CD4-positive, alpha-beta T cell treated with Interleukin-21 for 1 hour (primary cell): ENCODE measurements at places on chromosomes 13 and 19.
A peak's percentile ranks its signal among the peaks of the same experiment; 100 is the strongest.

- no peak for DNase-seq
Measured at GRCh38 chr13:28340272-28340793, 154.6 kb downstream of the FLT1 start.

GRCh38 chr19:42601811-42602443 is 7.2 kb upstream of the CEACAM8 start:
- no peak for DNase-seq

- DNase-seq, result no peak
Measured at GRCh38 chr19:12955996-12956395, 1.0 kb downstream of the GADD45GIP1 start.

GRCh38 chr13:69579351-69579750 is 528.3 kb upstream of the ATXN8OS start:
- DNase-seq, result no peak

- no peak for DNase-seq
Measured at GRCh38 chr19:45408121-45408520, 1.7 kb downstream of the POLR1G start.

GRCh38 chr19:22595918-22596341 is 38.2 kb upstream of the ZNF492 start:
- no peak for DNase-seq

DNA sequence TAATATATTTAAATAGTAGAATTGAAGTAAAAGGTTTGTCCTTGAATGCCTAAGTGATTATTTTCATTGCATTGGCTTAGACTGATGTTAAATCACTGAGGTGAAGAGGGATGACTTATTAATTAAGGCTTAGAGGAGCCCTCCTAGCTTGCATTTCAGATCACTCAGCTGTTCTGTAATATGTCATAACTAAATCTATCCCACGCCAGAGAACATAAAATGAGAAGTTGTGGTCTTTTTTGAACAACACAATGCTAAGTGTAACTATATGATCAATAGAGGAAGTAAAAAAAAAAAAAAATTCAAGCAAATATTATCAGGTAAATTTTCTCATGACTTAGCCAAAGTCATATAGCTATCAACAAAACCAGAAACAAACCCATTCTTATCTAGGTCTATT is 752.2 kb downstream of the GPC5 start:
- no peak for DNase-seq

- no peak for DNase-seq
Measured at GRCh38 chr13:47628666-47629065, 372.4 kb downstream of the SUCLA2 start.

DNA sequence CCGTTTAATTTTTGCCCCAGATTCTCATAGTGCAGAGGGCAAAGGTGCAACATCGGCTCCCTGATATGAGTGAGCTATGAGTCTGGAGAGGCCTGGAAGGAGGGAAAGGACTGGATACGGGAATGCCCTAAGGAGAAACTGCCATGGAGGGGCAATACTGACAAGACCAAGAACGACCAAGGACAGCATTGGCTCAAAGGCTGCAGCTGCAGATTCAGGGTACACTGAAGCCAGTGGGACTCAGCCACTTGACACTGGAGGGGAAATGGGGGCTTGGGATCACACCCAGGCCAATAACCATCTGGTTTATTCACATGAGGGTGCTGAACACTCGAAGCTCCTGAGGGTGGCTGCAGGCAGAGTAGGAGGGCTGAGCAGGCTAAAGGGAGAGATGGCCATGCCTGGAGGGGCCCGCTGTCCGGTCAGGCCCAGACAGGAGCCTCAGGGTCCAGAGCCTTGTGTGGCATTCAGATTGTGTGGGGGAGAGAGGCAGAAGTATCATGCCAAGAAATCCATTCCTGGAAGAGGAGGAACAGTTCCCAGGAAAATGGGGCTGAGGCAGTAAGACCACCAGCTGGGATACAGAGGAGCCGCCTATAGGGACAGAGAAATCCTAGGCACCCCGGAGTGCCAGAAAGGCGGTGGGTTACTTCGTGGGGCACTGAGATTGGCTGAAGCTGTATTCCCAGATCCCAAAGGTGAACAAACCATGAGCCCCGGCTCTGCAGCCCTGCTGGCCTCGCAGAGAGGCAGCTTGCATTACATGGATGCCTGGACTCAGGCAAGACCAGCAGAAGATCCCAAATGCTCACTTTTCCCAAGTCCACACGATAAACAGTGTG is 20.7 kb downstream of the COL4A1 start:
- no peak for DNase-seq

- no peak for DNase-seq
Measured at GRCh38 chr19:21434516-21434915, 37.6 kb downstream of the ZNF493 start.

DNA sequence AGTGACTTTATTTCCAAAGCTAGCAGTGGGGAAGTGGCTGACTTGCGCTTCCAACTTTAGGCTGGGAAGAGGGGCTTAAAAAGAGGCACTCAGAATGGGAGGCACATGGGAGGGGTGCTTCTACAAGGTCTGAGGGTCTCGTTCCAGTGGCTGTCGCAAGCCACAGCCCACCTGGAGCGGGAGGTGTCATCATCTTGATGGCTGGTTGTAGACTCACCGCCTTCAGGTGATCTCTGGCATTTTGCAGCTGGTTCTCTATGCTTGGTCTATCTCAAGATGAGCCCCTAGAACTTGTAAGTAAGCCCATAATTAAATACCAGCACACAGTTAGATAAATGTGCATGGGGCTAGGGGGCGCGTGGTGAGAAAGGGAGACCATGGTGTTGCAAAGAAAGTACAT is 9.2 kb downstream of the TEX29 start:
- no peak for DNase-seq

DNA sequence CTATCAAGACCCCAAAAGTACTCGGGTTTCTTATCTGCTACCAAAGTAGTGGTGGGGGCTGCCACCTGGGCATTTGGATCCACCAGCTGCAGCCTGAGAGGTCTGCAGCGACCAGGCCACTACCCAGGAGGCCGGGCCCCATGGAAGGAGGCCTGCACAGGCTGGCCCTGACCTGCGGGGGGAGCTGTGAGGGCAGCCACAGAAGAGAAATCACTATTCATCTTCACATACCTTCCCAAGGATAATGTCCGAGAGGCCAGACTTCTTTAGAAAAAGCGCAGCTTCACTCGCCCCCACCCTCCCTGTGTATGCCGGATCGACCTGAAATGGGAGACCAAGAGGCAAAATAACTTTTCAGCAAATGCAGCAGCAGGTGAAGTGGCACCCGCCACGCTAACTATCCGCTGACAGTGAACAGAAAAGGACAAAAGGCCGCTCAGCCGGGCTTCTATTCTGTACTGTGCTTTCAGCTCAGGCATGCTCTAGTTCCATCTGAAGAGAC is 30.1 kb downstream of the EPS15L1 start:
- no peak for DNase-seq

DNA sequence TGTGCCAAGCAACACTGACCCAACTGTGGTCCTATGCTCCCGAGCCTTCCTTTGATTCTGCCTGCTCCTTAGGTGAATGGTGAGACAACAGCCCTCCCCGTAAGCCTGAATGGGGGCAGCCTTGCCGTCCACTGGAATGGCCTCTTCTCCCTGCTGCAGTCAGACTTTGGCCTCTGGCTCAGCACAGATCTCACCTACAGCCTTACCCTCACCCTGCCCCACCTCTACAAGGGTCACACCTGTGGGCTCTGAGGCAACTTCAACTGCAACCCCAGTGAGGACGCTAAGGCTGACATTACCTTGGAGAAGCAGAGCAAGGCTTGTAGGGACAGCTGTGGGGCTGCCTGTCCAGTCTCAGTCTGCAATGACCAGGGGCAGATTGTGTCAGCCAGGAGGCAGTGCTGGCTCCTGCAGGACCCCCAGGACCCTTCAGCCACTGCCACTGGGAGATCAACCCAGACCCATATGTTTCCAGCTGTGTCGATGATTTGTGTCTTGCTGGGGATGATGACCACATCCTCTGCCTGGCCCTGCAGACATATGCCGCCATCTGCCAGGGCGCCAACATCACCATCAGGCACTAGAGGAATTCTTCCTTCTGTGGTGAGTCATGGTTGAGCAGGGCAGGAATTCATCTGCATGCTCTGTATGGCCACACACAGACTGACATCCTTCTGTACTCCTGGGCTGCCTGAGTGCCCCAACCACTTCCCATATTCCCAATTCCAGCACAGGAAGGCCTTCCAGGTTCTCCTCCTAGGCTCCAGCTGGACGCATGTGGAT is 27.3 kb upstream of the FXYD3 start:
- no peak for DNase-seq

DNA sequence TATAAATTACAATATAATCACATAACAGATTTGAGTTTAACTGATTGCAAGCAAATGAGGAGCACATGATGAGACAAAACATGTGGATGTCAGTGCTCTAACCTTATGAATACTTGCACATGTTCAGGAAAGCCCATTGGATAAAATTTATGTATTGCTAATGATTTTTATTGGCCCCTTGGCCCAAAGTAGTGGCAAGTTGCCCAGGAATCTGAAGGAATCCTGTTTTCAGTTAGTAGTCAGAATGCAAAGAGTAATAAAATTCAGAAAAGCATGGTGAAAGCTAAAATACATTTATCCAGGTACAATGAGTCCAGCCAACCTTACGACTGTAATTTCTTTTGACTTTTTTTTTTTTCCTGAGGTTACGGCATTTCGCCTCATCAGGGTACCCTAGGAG is 1539.4 kb downstream of the EFNB2 start:
- DNase-seq, result no peak

DNA sequence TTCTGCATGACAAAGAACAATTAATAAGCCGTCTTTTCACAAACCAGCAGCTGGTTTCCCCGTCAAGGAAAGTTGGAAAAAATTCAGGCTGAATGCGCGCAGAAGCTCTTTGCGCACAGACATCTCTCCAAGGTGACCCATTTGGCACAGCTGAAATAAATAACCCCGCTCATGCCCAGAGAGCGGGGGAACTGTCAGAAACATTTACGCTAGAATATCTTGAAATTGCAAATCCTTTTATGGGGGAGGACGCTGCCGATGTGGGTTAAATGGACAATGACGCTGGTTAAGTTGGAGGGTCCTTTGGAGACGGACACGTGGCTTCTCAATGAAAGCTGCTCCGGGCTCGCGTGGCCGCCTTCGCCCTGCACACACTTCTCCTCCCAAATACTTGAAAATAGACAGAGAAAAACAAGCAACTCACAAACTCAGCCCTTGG is 30.6 kb downstream of the GSX1 start:
- no peak for DNase-seq

DNA sequence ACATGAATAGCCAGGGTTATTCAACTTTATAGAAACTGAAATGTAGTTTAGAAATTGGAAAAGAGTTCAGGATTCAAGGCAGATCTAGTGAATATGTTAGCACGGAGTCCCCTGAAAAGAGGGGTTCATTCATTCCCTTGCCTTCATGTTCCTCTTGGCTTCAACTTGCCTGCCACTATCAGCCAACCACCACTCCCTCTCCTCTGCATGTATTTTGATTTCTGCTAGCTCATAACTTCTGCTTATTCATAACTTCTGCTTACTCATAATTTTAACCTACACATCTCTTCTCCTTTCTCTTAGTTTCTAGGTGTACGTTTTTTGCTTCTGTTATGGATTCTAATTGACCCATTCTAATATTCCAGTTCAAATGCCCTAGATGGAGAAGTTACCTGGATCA is 5.5 kb upstream of the SERTM1 start:
- DNase-seq, result no peak

- peak; percentile 27 for DNase-seq
Measured at GRCh38 chr19:49492573-49493405, 3.4 kb upstream of the RPS11 start.

- DNase-seq, result no peak
Measured at GRCh38 chr19:44851427-44851826, 5.3 kb downstream of the NECTIN2 start.

DNA sequence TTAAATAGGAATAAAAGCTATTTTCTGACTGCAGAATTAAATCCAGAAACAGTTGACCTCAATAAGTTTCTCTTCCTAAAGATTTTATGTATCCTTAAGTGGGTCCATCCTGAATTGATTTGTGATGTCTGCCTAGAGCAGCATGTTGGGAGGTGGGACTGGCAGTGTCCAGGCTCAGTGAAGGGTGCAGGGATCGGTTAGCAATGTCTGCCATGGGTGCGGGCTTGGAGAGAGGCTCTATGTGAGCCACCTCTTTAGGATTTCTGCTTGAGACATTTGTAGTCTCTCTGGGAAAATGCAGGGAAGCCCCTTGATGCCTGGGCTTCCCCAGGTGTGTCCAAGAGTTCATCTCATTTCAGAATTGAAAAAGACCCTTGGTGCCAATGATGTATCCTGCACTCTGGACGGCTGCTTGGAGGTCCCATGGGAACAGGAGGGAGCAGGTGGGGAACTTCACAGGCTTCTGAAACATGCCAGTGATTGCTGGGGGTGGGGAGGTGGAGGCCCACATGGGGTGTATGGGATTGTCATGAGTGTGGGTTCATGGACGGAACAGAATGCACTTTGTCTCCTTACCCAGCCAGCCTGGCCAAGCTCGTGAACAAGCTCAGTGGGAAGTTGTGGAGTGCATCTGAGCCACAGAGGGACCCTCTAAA is 6.2 kb upstream of the COLGALT1 start:
- no peak for DNase-seq

DNA sequence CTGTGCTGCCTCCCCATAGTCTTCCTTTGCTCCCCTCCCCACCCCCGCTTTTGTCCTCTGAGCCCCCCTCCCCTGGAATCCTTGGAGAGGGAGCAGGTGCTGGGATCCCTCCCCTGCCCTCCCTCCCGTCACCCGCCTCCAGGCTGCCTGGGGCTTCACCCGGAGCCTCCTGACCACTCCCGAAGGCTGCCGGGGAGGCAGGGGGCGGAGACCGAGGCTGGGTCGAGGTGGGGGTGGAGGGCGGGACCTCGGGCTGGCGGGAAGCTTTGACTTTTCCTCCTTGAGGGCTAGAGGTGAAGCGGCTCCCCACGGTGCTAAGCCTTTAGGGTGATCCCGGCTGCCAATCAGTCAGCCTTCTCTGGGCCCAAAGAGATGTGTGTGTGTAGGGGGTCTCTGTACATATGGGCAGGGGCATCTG is 1.5 kb downstream of the KMT5C start:
- peak; percentile 64 for DNase-seq

DNA sequence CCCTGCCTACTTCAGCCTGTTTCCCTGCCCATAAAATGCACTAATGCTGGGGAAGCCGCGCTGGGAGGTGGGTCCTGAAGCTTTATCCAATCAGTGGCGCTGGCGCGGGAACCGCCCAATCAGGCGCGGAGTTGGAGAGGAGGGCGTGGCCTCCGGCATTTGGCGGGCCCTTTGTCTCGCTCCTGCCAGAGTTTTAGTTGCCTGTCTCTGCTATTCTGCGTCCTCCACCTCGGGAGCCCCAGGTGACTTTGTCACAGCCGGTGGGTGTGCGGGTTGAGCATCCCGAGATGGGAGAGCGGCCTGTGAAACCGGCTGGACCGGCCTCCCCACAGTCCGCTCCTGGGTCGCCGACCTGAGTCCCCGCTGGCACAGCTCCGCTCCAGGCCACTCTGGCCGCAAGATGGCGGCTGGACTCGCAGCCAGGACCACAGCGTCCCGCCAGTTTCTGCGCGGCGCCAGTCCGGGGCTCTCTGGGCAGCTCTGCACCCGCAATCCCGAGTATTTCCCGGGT is 30.7 kb upstream of the ZNF429 start:
- DNase-seq, result peak; percentile 79

GRCh38 chr19:42114412-42114811 is 17.8 kb downstream of the POU2F2 start:
- no peak for DNase-seq
